ENCODE measurements at places on chromosomes 1 and 21. TPM values are rescaled to one million over a fixed set of nuclear protein-coding genes. Genes with fewer than 3 reads are reported as not detected.

- H3K27me3 ChIP-seq, result no peaks in the 10 kb centered on the region
- H3K36me3 ChIP-seq, result peaks cover 8% of the 10 kb centered on the region
- H3K4me1 ChIP-seq, result no peaks in the 10 kb centered on the region
- H3K4me3 ChIP-seq, result no peak overlapping the region
These were observed 16.6 kb downstream of the DIP2A start for GRCh38 chr21:46475296-46475695.

GRCh38 chr1:12661606-12662219 lies 17.8 kb downstream of the AADACL4 start:
- peaks cover 6% of the 10 kb centered on the region for H3K4me1 ChIP-seq
- H3K27me3 ChIP-seq, result no peaks in the 10 kb centered on the region
- no peaks in the 10 kb centered on the region for H3K36me3 ChIP-seq

DNA sequence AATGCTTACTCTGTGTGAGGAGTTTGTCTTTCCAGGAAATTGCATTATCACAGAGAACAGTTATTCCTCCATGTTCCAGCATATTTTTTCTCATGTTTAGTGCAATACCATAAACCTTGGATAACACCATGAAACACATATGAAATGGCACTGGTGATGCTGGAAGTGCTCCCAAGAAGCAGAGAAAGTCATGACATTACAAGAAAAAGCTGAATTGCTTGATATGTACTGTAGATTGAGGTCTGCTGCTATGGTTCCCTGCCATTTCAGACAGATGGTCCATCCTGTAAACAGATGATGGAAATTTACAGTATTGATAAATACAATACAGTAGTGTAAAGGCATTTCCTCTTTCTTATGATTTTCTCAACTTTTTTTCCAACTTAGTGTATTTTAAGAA lies 422.1 kb downstream of the LRRIQ3 start:
- no peak overlapping the region for H3K27ac ChIP-seq
- no peaks in the 10 kb centered on the region for H3K27me3 ChIP-seq
- H3K4me1 ChIP-seq, result no peaks in the 10 kb centered on the region
- no peaks in the 10 kb centered on the region for H3K36me3 ChIP-seq
- no peak for DNase-seq

- H3K36me3 ChIP-seq, result no peaks in the 10 kb centered on the region
- DNase-seq, result no peak
- no peak overlapping the region for H3K27ac ChIP-seq
- H3K4me1 ChIP-seq, result peaks cover 13% of the 10 kb centered on the region
- H3K4me3 ChIP-seq, result no peak overlapping the region
These were observed 7.0 kb upstream of the TNFRSF1B start for GRCh38 chr1:12159816-12160215.

DNA sequence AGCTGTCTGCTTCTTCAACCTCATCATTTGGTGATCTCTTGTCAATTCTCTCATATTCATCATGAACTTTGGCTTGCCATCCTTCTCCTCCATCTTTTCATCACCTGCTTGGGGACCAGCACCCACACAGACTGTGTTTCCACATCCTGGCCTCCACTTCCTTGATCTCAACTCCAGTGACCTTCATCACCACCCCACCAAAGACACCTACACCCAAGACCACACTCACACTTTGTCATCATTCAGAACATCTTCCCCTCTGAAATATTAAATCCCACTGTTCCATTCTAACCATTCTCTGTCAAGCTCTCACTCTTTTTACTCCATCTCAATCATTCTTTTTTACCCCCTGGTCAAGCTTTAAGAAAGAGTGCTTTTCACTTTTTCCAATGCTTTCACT lies 115.5 kb upstream of the VAV3 start:
- no peaks in the 10 kb centered on the region for H3K36me3 ChIP-seq
- no peak overlapping the region for H3K4me3 ChIP-seq
- H3K27ac ChIP-seq, result no peak overlapping the region
- H3K27me3 ChIP-seq, result peaks cover 7% of the 10 kb centered on the region
- no peak for DNase-seq
- peaks cover 12% of the 10 kb centered on the region for H3K4me1 ChIP-seq

DNA sequence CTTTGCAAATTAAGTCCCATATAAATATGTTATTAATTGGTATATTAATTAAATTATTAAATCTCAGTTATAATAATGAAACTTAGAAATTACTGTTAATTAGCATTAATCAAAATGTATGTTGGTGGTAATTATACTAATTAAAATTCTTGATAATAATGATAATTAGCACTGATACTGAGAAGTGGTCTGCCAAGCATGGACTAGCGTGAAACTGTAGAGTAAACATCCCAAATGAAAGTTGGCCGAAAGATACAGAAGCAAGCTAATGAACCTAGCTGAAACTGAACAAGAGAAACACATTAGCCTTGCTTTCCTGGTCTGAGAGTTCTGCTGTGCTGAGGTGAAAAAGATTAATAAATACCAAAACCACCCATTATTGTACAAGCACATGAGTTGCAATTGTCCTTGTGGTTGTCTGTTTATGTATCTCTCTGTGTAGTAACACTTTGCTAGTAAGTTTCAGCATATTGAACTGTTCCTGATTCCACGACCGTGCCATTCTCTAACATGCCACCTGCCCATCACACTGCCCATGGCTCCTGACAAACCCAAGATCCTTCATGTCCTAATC lies 341.8 kb downstream of the PLPP3 start:
- DNase-seq, result no peak
- H3K4me1 ChIP-seq, result no peaks in the 10 kb centered on the region
- H3K27me3 ChIP-seq, result no peaks in the 10 kb centered on the region
- no peak overlapping the region for H3K27ac ChIP-seq
- H3K36me3 ChIP-seq, result peaks cover under 1% of the 10 kb centered on the region
- H3K4me3 ChIP-seq, result no peak overlapping the region

MYBPH gene
- total RNA-seq, result not detected
